Stimulated activated CD4-positive, alpha-beta T cell treated with anti-CD3 and anti-CD28 coated beads, TNF-alpha, amount 100 ng/mL, for 4 hours (primary cell): ENCODE measurements at places on chromosomes 16 and 17.

DNA sequence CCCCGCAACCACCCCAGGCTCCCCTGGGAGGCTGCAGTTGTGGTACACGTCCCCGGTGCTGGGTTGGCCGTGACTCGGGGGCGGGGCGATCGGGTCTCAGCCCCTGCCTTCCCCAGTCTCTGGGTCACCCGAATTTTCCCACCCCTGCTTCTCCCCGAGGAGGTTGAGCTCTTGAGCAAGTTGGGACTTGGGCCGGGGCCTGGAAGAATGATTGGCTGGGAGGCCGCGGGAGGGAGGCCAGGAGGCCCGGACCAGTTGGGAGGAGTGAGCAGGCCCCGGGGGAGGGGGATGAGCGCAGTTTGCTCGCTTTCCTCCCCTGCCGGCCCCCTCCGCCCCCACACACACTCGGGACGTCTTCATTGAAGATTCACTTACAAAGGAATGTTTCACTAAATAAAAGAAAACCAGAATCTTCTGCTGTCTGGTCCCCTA, 4.5 kb upstream of the HEXIM1 start:
- peak; percentile 20 for DNase-seq

DNA sequence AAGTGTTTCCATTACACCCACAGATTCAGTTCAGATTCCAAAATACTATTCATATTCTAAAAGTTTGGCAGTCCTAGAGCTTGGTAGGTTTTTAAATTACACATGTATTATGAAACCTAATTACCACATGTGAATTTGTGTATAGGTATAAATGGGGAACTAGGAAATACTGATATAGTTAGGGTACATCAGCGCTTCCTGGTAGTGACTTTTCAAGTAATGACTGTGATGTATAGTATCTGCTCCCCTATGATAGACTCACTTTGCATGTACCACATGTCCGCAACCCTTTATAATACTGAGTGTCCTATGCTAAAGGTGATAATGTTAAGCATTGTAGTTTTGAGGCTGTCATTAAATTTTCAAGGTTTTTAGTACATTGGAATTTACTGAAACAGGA, 22.9 kb downstream of the CDK12 start:
- DNase-seq: no peak

DNA sequence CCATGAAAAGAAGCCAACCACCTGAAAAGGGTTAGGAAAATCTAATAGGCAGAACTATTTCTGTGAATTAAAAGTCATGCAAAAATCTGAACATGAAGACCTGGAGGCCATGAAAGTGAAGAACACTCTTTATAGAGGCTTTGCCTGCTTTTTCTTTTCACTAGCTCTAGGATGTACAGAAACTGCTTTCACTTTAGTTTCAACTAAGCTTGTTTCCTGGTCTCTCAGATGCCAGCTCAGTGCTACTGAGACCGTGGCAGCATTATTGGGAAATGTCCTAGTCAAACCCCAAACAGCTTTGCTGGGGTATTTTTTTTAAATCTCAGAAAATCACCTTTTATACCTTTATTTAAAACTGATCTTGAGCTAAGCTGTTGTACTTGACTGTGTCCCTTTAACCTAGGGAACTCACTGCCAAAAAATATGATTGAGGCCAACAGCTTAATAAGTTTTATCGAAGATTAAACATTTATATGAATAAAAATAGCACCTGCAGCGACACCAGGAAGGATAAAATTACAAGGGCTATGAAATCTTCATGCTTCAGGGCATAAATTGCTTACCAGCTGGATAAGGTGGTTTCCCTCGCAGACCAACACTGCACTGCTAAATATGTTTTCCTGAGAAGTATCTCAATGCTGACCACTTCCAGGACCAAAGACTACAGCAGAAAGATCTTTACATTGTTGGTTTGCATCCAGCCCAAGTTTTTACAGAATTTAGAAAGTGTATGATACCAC, 621.8 kb upstream of the ZFHX3 start:
- DNase-seq: no peak

- DNase-seq: no peak
Observed at GRCh38 chr17:4134721-4135120, 8.1 kb downstream of the ZZEF1 start.

- no peak for DNase-seq
Observed at GRCh38 chr16:58128711-58129096, 477 bp downstream of the CFAP20 start.

- DNase-seq: no peak
Observed at GRCh38 chr17:16158714-16159113, 56.6 kb downstream of the NCOR1 start.

- peak; percentile 49 for DNase-seq
Observed at GRCh38 chr17:81027591-81028505, 7.1 kb upstream of the BAIAP2 start.

DNA sequence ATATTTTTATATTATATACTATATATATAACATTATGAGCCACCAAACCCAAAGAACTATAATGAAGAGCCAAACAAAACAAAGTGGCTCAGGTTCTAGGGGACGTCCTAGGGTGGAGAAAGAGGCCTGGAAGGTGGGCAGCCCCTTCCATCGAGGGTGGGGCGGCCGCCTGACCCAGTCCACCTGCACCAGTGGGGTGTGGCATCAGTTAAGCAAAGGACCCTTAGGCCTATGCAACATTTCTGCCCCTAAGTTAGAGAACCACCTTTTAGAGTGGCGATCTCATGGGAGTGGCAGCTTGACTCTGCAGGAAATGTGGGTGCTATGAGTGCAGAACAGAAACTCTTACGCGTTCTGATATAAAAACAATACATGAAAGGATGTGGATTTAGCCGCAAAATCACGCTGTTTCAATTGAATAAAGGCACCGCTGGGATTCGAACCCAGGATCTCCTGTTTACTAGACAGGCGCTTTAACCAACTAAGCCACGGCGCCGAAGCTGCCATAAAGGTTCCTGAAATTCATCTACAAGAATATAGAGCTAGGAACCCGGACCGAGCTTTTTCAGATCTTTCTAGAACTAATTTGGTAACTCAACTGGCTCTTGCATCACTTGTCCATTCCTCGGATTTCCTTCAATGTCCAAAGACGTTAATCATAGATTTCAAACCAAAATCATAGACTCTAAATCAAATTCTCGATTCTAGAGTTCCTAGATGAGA, 15.6 kb upstream of the AURKB start:
- DNase-seq: peak; percentile 42

- no peak for DNase-seq
Observed at GRCh38 chr17:9178319-9178718, 157.0 kb downstream of the NTN1 start.

DNA sequence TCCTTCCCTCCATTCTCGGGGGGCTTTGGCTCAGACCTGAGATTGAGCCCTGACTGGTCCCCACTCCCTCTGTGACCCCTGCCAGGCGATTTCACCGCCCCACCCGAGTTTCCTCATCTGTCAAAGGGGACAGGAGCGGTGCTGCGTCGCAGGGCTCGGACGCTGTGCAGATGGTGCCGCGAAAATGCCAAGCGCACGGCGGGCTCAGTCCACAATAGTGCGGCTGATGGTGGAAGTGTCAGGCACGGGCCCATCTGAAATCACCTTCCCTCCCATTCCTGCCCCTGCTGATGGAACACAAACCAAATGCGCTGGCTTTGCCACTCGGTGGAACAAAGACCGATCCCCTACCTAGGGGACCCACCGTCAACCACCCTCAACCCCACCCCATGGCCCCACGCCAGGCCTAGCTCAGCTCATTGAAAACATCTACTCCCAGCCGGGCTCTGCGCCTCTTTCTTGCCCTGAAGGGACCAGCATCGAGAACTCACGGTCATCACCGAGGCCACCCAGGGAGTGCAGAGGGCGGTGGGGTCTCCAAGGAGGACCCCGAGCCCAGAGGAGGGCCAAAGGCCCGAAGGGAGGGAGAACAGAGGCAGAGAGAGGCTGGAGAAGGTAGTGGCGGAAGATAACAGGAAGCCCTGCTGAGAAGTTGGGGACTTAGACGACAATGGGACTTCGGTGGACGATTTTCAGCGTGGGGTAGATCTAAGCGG, 1.4 kb downstream of the CARHSP1 start:
- DNase-seq: no peak

- DNase-seq: no peak
Observed at GRCh38 chr17:74777901-74778515, 1.9 kb upstream of the NAT9 start.

- no peak for DNase-seq
Observed at GRCh38 chr16:3467921-3468320, 24.4 kb downstream of the NAA60 start.

DNA sequence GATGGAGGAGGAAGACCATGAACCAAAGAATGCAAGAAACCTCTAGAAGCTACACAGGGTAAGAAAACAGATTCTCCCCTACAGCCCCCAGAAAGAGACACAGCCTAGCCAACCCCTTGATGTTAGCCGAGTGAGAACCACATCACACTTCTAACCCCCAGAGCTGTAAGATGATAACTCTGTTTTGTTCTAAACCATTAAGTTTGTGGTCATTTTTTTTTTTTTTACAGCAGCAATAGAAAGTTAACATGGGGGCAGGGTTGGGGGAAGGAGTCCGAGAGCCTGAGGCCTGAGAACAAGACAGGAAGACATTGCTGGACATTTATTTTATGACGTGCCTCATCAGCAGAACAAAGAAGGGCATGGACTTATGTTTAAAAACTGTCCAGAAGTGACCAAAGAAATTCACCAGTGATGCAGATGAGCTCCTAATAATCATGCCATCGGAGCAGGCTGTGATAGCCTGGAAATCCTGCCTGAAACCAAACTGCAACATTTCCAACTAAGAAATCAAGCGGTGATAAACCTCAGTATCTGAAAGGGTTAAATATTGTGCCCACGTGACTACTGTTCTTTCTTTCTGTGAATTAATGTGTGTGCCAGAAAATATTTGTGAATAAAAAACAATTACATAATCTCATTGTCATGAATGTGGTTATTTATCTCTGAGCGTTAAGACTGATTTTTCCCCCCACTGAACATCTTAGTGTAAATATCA, 1.1 kb downstream of the ABCA9 start:
- DNase-seq: no peak

DNA sequence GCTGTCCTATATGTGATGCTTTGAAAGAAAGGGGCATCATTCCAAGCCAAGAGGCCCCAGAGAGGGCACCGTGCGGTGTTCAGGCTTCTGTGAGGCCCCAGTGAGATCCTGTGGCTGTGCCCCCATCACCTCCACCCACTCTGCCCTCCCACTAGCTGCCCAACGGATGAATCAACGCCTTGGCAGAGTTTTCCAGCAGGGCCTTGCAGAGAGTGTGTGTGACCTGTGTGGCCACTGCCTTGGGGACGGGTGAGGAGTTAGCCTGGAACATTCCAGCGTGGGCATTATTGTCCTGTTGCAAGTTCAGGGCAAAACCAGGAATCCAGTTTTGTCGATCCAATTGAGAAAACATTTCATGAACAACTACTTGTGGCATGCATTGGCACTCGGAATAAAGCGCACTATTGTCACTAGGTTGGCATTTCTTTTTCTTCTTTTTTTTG, 53.7 kb downstream of the SF3B3 start:
- DNase-seq: no peak

DNA sequence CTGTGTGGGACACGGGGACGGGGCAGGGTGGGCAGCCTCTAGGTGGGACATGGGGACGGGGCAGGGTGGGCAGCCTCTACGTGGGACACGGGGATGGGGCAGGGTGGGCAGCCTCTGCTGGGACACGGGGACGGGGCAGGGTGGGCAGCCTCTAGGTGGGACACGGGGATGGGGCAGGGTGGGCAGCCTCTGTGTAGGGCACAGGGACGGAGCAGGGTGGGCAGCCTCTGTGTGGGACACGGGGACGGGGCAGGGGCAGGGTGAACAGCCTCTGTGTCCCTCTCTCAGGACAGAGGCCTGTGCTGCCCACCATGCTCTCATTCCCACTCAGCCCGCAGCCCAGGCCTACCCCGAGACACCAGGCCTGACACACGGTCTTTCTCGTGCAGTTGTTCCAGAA, 16.9 kb upstream of the MRPL38 start:
- DNase-seq: no peak

DNA sequence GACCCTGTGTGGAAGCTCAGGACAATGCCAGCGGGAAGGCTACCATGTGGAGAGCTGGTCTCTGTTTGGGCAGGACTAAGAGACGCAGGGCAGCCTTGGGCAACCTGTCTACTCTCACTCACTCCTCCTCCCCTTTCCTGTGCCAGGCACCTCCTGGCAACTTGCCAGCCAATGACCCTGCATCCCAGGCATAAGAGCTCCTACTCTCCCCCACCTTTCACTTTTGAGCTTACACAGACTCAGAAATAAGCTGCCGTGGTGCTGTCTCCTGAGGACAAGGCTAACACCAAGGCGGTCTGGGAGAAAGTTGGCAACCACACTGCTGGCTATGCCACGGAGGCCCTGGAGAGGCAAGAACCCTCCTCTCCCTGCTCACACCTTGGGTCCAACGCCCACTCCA, 2.6 kb downstream of the HBM start:
- DNase-seq: no peak

DNA sequence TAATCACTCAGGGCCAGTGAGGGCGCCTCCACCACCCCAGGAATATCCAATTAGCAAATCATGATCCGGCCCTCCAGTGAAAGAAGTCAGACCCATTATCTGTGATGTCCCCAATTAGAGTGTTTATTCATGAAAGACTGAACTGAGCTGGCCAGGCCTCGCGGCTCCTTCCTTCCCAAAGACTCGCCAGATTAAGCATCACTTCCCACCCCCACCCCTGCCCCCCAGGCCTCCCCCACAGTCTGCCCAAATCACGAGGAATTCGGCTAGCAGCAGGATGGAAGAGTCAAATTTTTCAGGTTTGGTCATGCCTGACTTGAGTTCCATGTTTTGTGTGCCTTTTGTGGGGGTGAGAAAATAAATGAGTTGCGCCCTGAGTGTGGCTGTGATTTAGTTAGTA, 298.4 kb upstream of the SALL1 start:
- no peak for DNase-seq

DNA sequence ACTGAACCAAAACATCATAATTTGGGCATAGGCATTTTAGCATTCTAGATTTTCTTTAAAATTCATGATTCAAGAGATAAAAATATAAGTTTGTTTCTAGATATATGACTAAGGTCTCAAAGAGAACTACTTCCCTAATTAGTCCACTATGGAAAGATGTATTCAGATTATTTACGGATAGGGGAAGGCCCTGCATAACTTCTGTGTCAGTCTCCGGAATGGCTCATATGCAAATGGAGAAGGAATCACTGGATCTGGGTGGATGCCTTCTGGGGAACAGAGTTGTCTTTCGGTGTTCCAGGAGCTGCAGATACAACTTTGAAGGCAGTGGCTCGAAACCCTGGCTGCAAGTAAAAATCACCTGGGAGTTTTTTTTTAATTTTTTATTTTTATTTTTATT, 17.1 kb upstream of the WFIKKN2 start:
- DNase-seq: no peak

- no peak for DNase-seq
Observed at GRCh38 chr17:57705921-57706695, 39.0 kb downstream of the CCDC182 start.
